PC-3 (cell line): ENCODE measurements at places on chromosomes 12 and 14. TPM values are rescaled to one million over a fixed set of nuclear protein-coding genes. Genes with fewer than 3 reads are reported as not detected.

Gene FKBP3
- 48.0 and 53.7 TPM in 2 replicates for total RNA-seq

Gene ACOT6
- not detected in 2 replicates for total RNA-seq

Gene OTX2
- not detected in 2 replicates for total RNA-seq

Gene KCNH5
- not detected in 2 replicates for total RNA-seq

Gene P2RX7
- total RNA-seq, result 1.6 and 6.0 TPM in 2 replicates

Gene C14orf39
- 0.17 and 0.47 TPM in 2 replicates for total RNA-seq

Gene BEST3
- total RNA-seq, result 0.55 TPM in 1 of 2 replicates, not detected in the other

Gene DAO
- not detected in 2 replicates for total RNA-seq

Gene HEATR5A
- total RNA-seq, result 11.5 and 12.7 TPM in 2 replicates

- no peak for DNase-seq
Measured at GRCh38 chr12:104643819-104644669, 187.3 kb downstream of the CHST11 start.

DNA sequence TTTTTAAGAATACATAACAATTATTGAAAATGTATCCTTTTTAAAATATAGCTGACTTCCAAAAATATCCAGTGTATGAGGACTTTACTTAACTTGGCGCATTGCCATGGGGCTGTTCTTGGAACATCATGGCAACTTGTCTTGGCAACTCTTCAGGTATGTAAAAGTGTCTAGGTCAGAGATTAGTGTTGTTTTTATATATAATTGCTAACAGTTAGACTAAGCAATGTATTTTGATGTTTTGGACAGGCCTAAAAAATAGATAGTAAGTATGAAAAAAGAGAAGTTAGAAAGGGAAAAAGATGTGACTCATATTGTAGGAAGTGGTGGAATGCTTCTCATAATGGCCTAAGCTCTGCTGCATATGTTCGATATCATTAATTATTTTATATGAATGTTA is 70.9 kb downstream of the MON2 start:
- DNase-seq, result peak; percentile 7

DNA sequence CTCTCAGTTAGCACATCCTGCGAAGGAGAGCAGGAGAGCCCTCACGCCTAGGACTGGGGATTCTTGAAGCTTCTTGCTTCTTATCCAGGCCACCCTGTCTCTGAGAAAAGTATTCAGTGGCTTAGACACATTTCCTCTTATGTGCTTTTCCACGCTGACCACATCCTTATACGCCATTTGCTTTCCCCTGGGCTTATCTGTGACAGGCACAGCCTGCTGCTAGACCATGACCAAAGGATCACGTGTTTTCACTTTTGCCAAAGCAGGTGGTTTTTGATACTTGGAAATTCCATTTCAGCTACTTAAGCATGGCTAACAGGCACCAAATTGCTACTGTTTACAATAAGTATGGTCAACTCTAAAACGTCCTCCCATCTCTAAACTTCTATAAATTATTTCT is 587.4 kb downstream of the AACS start:
- DNase-seq, result no peak

DNA sequence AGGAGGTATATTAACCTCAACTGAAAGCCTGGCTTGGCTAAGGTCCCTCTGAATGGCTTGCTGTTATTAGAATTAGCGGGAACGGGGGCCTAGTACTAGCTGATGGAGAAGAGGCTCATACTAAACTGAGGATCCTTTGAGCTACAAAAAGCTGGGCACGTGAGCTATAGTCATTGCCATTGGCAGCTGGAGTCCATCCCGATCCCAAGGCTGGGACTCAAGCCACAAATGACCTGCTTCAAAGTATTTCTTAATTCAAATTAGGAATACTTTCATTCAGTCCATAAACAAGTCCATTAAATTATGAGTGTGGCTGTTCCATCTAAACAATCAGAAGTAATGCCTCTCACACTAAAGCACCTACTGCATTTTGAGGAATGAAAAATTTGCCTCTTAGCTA is 114.5 kb downstream of the DACT1 start:
- DNase-seq, result no peak

- DNase-seq, result no peak
Measured at GRCh38 chr14:41201696-41202095, 405.0 kb upstream of the LRFN5 start.

- no peak for DNase-seq
Measured at GRCh38 chr14:65001723-65002122, 15.0 kb downstream of the FNTB start.

DNA sequence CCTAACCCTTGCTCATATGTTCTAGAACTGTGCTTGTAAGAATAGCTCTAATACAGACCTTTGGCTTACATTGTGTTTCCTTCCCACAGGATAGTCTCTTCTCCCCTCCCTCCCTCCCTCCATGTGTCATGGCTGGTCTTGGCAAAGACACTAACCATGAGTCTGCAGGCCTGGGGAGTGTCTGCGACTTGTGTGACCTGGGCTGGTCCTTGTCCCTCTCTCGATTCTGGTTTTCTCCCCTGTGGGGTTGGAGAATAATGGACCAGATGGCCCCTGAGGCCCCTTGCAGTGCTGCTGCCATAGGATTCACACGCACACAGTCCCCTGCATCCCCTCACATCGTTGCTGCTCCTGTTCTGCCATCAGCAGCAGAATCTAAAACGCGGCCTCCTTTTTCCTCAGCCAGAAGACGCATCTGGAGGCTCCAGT is 30.3 kb downstream of the DEGS2 start:
- DNase-seq, result peak; percentile 36

DNA sequence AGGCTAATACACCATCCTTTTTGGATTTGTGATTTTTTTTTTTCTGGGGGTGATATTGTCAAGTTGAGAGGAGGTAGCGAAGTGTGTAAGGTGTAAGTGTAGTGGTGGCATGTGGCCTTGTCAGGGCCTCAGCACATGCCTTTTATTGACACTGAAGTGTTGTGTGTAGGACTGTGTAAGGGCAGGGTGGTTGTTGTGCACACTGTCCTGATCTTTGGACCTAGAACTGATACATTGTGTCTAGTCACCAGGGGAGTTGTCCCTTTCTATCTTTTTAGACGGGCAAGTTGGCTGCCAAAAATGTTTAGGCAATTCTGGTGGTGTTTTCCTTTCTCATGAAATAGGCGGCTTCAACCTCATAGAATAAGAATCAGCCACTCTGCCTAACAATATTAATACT is 244.0 kb downstream of the NRXN3 start:
- no peak for DNase-seq

- peak; percentile 8 for DNase-seq
Measured at GRCh38 chr12:107684990-107685359, 624 bp upstream of the PWP1 start.

- no peak for DNase-seq
Measured at GRCh38 chr14:97943619-97944018, 1146.4 kb downstream of the VRK1 start.

- DNase-seq, result no peak
Measured at GRCh38 chr14:56803816-56804535, 6.3 kb downstream of the OTX2 start.

GRCh38 chr12:59559696-59560095 is 36.1 kb upstream of the SLC16A7 start:
- no peak for DNase-seq

DNA sequence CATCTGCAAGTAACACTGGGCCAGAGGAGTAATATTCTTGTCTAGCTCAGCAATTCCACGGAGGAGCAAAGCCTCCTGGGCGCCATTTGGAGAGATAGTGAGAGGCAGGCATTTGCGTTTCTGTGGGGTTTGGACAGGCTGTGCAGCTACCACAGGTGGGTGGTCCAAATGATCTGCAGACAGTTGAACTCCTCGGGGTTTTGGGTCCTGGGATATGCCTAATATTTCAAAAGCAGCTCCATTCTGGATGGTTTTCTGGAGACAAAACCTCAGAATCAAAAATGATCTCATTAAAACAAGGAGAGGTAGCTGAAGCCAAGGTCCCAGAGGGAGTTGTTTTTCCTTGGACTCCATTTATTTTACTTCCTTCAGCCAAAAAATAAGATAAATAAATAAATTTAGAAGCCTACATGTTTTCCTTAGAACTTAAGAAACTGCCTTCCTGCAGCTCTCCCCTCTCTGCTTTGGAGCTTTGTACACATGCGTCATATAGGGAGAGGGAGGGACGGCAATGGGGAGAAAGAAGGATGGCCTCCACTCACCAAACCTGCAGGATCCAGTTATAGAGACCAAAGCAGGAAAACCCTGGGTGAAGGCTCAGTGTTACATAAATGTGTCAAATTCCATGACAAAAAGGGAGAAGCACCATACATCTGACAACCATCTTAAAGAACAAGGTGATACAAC is 227.3 kb upstream of the DAAM1 start:
- DNase-seq, result no peak

DNA sequence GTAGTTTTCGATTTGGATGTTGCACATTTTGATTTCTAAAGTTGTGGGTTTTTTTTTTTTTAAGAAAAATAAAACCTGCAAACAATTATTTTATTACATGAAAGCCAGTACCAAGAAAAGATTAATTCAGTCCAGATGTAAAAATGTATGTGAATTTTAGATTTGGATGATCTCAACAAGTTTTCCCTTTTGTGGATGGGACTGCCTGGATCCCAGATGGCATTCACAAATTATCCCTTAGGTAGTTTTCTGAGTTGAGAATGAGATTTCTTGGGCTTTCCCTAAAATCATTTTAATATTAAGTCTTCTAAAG is 2.8 kb downstream of the FRMD6 start:
- DNase-seq, result no peak

GRCh38 chr14:76337635-76338545 is 38.0 kb upstream of the ESRRB start:
- peak; percentile 30 for DNase-seq

DNA sequence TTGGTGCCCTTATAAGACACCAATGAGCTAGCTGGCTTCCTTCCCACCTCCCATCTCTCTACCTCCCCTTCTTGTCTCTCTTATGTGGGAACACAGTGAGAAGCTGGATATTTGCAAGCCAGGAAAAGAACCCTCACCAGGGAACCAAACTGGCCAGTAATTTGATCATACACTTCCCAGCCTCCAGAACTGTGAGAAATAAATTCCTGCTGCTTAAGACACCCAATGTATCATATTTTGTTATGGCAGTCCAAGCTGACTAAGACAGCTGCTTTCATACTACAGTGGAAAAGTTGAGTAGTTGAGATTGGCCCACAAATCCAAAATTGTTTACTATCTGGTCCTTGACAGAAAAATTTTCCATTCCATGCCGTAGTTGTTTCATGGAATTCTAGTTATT is 269.0 kb downstream of the KCNH5 start:
- DNase-seq, result no peak

DNA sequence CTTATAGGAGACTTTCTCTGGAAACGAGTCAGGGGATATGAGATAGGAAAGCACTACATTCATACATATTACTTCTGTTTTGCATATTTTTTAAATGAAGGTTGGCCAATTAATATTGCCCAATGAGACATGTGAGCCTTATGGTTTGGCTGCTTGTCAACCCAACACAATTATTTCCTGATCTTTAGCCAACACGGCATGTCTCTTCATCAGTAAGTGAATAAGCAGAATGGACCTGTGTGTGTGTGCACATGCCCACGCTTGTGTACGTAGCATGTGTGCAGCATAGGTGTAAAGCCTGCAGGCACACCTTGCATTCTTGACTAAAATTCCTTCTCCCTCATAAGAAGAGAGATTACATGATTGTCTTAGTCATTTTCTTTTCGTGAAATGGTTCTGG is 88.3 kb downstream of the STON2 start:
- DNase-seq, result no peak

- no peak for DNase-seq
Measured at GRCh38 chr14:67984274-67984673, 164.7 kb downstream of the RAD51B start.

GRCh38 chr12:53717319-53717718 is 9.9 kb downstream of the CALCOCO1 start:
- DNase-seq, result no peak

GRCh38 chr12:82862876-82863649 is 176.4 kb downstream of the TMTC2 start:
- DNase-seq, result peak; percentile 71

GRCh38 chr12:114193474-114193873 is 212.5 kb downstream of the TBX5 start:
- no peak for DNase-seq

DNA sequence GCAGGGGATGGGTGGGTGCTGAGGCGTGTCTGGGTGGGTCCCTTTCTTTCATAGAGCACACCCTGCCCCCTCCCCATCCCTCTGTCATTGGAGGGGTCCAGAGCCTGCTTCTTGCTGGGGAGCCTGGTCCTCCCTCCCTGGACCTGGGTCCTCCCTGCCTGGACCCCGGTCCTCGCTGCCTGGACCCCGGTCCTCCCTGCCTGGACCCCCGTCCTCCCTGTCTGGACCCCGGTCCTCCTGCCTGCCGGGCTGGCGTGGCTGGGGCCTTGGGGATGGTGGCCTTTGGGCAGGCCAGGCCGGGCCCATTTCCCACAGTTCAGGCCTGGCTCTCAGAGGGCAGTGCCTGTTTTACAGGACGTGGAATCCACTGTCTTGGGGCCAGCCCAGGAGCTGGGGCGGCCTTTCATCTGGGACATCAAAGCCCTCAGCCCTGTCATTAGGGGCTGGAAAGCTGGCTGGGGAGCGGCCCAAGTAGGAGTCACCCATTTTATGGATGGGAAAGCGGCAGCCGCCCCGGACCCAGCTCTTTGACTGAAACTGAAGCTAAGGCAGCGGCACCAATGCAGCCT is 44.6 kb downstream of the KIF26A start:
- no peak for DNase-seq

DNA sequence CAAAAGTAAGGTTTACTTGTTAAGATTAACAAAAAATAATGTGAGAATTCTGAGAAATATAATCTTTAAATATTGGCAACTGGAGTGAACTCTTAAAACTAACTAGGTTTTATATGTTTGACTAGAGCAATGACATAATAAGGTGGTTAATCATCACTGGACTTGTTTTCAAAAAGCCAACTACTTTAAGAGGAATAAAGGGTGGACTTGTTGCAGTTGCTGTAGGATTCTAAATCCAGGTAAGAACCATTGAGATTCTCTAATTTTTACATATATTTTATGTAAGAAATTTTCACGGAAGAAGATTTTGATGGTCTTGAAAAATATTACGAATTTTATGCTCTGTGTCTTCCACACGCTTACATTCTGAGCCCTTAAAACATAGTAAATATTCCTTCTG is at the start of gene SLCO1B1:
Gene SLCO1B1, plus strand, starts transcription at position 197 of the 400 bp plus-strand sequence. CDS start 10,381 bp downstream, outside the sequence.
- DNase-seq, result no peak

DNA sequence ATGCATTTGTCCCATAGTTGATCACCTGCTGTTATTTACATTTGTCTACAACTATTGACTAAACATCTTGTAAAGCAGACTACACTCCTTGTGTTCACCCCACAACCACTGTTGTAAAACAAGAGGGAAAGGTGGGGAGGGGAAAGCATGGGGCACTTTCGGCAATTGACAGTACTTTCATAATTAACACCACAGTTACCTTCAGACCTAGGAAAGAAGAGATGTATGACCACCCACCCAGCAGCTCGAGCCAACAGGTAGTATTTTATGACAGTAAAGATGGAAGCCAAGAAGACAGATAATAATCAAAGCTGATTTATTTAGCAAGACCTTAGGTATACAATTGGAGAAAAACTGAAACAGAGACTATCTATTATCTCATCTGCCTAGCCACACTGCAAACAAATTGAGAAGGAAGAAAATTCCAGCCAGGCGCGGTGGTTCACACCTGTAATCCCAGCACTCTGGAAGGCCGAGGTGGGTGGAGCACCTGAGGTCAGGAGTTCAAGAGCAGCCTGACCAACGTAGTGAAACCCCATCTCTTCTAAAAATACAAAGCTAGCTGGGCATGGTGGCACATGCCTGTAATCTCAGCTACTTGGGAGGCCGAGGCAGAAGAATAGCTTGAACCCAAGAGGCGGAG is 11.2 kb downstream of the HECTD4 start:
- DNase-seq, result no peak
